MCF 10A (cell line): ENCODE measurements at places on chromosomes 4 and X. TPM values are rescaled to one million over a fixed set of nuclear protein-coding genes. Genes with fewer than 3 reads are reported as not detected.
A peak's percentile ranks its signal among the peaks of the same experiment; 100 is the strongest.

GRCh38 chr4:1293991-1294390, 4.3 kb downstream of the MAEA start:
- no peak for DNase-seq

GRCh38 chr4:35151816-35152572, 1092.3 kb downstream of the ARAP2 start:
- peak; percentile 12 for DNase-seq

Gene FAM156B
- total RNA-seq: 13.3 and 16.5 TPM in 2 replicates

GRCh38 chrX:46561824-46562657, 11.5 kb upstream of the CHST7 start:
- DNase-seq: peak; percentile 43

GRCh38 chr4:41406113-41406516, 131.8 kb upstream of the LIMCH1 start:
- DNase-seq: no peak

Gene DIPK2B
- total RNA-seq: not detected in 2 replicates

Gene ZNF157
- total RNA-seq: not detected in 2 replicates

Gene TMPRSS11F
- total RNA-seq: not detected in 2 replicates

Gene UGT2B10
- total RNA-seq: not detected in 2 replicates

DNA sequence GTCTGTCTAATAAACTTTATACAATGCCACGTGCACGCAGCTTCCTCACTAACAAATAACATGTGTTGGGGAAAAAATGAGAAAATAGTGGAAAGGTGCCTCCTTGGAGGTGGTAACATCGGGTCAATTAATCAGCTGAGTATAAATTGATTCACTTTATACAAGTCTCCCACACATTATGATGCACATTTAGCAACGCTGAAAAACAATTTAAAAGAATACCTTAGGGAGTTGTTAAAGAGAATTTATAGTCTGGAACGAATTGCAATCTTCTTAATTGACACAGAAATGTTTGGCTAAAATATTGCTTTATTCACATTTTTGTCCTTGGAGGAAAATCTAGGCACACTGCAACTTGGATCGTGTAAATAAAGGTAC, 84.2 kb downstream of the HPRT1 start:
- no peak for DNase-seq

DNA sequence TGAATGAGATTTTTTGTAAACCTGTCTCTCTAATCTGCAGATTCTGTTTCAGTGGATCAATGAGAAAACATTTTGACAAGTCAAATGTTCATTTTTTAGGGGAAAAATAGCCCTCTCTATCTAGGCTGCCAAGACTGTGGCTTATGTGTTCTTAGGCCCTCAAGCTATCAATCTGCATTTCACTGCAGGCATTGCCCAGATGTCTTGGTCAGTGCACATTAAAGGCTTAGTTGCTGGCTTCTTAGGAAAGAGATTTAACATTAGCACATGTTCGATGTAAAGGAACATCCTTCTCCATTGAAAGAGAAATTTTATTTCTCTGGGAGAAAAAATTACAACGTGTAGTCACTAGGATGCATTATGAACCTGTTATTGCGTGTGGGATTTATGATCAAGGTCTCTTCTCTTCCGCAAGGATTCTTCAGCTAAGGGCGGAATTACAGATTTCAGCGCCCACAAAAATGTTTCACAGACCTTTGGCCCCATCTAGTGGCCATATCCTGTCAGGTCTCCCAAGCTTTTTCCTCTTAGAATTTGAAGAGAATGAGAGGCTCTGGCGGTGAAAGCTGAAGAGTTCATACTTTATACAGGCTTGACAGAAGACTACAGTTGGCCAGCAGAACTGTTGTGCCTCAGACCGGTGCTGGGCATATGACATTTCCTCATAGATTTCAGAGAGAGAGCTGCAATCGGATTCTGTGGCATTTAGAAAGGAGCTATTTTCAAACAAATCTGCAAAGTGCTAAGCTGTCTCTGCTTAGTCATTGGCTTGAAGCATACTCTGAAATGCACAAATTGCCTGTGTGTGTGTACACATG, 144.6 kb upstream of the NOCT start:
- DNase-seq: peak; percentile 81

GRCh38 chr4:142660728-142661127, 185.4 kb downstream of the INPP4B start:
- DNase-seq: no peak

Gene FGD1
- 13.9 and 15.6 TPM in 2 replicates for total RNA-seq

Gene FNIP2
- total RNA-seq: 6.4 and 9.3 TPM in 2 replicates

DNA sequence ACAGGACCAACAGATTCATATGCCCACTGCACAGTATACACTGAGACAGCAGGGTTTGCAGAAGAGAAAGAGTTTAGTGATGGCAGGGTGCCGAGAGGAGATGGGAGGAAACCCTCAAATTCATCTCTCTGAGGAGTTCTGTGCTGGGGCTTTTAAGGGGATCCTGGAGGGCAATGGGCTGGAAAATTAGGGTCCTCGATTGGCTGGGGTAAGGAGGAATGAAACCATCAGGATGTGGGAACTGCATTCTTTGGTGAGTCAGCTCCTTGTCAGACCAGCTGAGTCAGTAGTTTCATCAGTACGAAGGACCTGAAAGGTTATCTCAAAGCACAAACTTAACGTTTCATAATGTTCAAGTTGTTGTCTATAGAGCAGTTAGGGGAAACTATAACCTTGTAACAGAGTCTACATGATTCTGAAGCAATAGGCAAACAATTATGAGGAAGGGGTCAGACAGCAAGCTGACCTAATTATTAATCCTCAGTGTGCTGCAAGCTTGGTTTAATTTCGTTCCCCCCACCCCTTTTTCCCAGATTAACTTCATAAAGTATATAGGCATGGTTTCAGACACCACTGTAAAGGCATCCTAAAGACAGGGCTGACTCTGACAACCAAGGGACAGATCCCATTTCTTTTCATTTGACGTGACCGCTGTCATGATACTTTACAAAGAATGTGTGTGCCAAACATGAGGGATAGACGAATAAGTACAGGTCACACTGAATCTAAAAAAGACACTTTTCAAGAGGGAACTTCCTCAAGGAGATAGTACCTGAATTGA, 1.5 kb upstream of the MSMO1 start:
- DNase-seq: peak; percentile 88

DNA sequence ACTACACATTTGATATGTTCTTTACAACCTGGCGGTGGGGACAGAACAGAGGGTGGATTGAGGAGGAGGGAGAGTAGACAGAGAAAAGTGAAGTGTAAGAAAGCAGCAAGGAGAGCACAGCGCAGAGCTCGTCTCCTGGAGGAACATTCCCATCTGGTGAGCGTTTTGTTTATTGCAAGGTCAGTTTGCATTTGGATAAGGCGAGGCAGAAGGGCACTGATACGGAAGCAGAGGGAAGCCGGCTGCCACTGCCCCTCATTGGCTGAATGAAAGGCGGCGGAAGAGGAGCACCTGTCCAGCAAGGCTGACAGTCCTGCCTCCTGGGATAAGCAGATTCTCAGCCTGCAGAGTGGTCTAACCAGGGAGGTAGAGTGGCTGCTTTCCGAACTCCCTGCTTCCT, 83.2 kb downstream of the GPR143 start:
- no peak for DNase-seq

DNA sequence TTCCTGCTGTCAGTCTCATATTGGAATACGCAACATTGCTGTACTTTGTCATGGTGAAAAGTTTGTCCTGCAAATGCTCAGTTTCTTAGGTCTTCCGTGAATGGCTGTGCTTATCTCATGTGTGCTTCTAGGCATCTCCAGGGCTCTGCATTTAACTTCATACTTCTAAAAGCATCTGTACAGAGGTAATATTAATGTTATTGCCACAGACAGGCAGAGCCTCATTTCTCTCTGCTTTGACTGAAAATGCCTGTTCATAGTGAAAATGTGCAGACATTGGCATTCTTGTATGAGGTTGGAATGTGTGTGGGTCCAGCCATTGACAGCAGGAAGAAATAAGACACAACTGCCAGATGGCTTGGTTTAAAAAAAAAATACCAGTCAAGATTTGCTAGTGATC, 140.1 kb upstream of the TTC29 start:
- DNase-seq: no peak

DNA sequence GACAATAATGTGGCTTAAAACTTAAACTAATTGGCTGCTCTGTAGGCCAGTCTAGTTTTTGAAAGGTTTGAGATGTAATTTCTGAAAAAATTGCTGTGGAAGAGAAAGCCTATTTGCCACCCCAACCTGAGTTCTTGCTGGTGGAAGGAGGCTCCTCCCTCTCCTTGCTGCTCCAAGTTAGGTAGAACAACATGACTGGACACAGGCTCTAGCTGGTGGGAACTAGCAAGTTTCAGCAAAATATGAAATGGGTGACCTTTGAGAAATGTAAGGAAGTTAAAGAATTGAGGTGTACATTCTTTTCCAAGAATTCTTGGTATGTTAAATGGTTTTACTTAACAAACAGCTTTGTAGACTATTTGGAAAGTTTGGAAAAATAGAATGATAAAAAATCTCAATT, 8.0 kb downstream of the RPL34 start:
- no peak for DNase-seq

Gene FAM47E
- 1.0 TPM in 2 replicates for total RNA-seq

Gene ZFP92
- total RNA-seq: not detected in 2 replicates

DNA sequence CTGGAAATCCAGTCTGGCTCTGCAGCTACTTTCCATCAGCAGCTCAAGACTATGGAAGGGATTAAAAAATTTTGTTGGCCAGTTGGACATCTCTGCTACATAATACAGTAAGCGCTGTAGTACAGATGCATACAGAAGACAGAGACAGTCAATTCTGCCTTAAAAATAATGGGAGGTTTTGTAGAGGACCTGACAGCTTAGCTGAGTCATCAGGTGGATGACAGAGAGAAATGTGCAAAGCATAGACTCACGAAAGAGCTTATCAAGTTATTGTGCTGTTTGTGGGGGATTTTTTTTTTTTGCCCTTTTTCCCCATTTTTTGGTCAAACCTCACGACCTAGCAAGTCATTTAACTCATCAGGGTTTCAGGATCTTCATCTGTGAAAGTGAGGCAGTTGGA, 149.0 kb upstream of the SCML1 start:
- DNase-seq: no peak

- DNase-seq: no peak
Measured at GRCh38 chrX:1725472-1725871, 110.6 kb downstream of the ASMT start.

GRCh38 chrX:69741721-69742120, 125.8 kb downstream of the EDA start:
- DNase-seq: no peak

GRCh38 chr4:2837110-2837903, 6.3 kb upstream of the ADD1 start:
- DNase-seq: no peak

Gene KLF8
- 12.6 and 14.0 TPM in 2 replicates for total RNA-seq

Gene ZCCHC18
- total RNA-seq: not detected in 2 replicates

Gene PAGE5
- not detected in 2 replicates for total RNA-seq

DNA sequence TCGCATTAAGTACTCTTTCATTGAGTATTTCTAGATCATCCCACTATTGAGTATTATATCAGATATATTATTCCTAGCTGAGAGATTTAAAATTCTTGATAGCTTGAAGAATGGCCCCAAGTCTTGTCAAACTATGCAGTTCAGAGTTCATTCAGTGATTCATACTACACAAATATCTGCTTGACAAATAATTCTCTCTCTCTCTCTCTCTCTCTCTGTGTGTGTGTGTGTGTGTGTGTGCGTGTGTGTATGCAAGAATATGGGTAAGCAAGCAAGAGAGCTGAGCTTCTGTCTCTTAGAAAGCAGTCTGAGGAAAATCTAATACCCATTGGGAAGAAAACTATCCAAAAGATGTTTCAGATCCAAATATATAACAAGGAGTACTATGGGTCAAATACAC, 142.0 kb downstream of the SLC10A7 start:
- no peak for DNase-seq

DNA sequence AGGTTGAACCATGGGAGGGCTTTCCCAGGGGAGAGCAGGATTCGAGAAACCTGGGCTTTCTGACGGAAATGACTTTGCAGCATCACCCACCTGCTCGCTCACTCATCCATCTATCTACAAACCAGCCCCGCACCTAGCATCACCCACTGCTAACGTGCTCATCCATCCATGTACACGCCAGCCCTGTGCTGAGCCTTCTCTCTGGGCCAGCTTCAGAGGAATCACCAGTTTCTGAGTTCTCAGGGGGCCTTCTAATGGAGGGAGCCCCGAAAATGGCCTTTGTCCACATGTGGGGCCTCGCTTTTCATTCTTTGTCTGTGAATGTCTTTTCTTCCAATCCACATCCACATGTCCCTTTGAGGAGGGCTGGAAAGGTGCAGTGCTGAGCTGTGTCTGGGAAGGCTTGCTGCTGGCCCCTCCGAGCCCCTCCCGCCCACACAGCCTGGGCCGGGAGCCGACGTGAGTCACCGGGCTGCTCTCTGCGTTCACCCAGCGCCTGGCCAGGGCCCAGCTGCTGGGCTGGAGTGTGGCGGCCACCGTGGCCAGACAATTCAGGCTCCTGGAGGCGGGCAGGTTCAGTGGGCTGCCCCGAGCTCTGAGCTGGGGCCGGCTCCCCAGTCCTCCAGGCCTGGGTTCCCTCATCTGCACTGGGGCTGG, 14.7 kb downstream of the SORCS2 start:
- peak; percentile 88 for DNase-seq

Gene SMPX
- total RNA-seq: not detected in 2 replicates

Gene PCDH10
- not detected in 2 replicates for total RNA-seq

- DNase-seq: peak; percentile 97
Measured at GRCh38 chr4:37648084-37648817, 37.9 kb downstream of the RELL1 start.

Gene BMPR1B
- 17.2 and 18.8 TPM in 2 replicates for total RNA-seq

GRCh38 chr4:133129237-133129636, 19.9 kb upstream of the PCDH10 start:
- DNase-seq: no peak

Gene NMU
- total RNA-seq: 4.7 and 8.5 TPM in 2 replicates

Gene GPC4
- total RNA-seq: 1.4 and 1.9 TPM in 2 replicates

DNA sequence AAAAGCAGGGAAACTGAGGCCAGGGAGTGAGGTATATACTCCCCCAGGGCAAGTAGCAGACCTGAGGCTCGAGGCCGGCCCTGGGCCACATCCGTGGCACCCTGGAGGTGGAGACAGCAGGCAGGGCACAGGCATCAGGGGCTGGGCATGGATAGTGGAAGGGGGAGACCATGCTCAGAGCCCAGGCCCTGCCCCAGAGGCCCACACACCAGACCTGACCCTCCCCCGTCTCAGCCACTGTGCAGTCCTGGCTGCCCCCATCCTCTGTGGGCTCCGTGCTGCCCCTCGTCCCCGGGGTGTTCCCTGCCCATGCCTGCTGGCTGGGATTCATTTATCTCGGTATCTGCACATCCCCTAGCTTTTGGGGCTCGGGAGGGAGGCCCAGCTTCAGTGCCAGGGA, 103.1 kb upstream of the NKX1-1 start:
- no peak for DNase-seq

Gene CXCL3
- total RNA-seq: 9.2 and 9.8 TPM in 2 replicates
